T-cell (primary cell): ENCODE measurements at places on chromosomes 6 and 20.

- no peak for DNase-seq
Measured at GRCh38 chr6:15522026-15522425, 140.8 kb downstream of the DTNBP1 start.

DNA sequence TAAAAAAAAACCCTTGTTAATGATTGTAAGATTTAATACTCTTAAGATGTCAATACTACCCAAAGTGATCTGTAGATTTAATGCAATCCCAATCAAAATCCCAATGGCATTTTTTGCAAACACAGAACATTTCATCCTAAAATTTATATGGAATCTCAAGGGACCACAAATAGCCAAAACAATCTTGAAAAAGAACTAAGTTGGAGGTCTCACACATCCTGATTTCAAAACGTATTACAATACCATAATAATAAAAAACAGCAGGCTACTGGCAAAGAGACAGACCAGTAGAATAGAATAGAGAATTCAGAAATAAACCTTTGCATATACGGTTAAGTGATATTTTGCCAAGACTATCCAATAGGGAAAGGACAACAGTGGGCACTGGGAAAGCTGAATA, 331.9 kb upstream of the JARID2 start:
- no peak for DNase-seq

DNA sequence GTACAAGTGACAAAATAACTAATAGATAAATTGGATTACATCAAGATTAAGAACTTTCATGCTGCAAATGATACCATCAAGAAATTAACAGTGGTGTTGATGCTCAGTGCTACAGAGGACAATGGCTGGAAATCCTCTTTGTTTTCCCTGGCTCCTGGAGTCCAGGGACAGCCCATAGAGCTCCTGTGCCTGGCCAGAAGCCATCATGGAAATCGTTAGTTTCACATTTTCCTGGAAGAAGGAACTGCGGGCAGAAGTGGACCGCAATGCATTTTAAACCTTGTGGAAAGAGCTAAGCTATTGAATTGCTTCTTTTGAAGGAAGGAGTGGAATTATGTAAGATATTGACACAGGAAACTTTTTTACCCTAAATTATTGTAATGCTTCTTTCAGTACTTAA, 276.0 kb downstream of the GJA1 start:
- no peak for DNase-seq

DNA sequence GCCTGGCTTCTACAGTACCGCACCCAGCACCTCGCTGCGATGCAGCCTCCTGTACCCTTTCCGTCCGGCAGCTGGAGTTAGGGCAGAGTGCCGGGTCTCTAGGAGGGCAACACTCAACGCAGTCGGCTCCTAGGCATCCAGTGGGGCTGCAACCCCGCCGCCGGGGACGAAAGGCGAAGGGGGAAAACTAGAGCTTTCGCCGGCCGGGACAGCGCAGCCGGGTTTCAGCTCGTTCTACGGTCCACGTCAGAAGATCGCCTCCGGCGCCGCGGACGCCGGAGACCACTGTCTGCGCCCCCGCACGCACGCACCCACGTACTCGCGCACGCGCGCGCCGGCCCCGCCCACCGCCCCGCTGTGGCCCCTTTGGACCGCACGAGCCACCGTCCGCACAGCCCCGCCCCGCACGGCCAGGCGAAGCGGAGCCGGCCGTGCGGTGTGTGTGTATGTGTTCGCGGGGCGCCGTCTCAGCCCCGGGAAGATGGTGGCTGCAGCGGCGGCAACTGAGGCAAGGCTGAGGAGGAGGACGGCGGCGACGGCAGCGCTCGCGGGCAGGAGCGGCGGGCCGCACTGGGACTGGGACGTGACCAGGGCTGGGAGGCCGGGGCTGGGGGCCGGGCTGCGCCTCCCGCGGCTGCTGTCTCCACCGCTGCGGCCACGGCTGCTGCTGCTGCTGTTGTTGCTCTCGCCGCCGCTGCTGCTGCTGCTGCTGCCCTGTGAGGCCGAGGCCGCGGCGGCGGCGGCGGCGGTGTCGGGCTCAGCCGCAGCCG, at the start of gene ATRN:
Gene ATRN, plus strand, starts transcription at position 392 of the 770 bp plus-strand sequence. Its CDS starts 90 bp downstream, at position 482.
- DNase-seq, result peak; percentile 79

GRCh38 chr6:120230008-120230407, 880.4 kb upstream of the MAN1A1 start:
- DNase-seq, result no peak

DNA sequence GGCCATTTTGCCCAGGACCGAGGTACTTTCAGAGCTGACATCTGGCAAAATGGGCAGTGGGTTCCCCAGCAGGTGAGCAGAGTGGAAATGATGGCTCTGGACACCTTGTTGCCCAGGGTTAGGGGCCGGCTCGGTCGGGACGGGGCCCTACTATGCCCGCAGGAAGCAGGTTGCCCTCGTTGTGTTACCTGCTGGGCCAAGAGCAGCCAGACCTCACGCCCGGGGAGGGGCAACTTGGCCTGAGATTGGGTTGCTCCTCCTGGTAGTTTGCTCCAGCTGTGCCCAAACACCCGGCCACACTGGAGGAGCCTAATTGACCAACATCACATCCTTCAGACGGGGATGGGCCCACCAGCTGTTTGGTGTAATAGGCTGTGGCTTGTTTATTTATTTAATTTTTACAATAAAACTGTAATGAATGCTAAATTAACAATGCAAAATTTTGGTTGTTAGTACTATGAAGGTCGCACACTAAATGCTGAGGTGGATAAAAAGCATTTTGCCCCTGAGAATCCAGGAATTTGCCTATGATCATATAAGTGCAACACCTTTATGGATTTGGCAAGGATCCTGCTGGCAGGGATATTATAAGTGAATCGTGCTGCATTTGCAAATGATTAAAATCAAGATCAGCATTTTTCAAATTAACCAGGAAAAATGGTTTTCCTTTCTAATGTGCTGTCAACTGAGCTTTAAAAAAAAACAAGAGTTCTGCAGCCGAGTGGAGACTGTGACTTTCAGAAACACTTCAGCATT, 26.6 kb upstream of the PCMTD2 start:
- DNase-seq, result no peak

DNA sequence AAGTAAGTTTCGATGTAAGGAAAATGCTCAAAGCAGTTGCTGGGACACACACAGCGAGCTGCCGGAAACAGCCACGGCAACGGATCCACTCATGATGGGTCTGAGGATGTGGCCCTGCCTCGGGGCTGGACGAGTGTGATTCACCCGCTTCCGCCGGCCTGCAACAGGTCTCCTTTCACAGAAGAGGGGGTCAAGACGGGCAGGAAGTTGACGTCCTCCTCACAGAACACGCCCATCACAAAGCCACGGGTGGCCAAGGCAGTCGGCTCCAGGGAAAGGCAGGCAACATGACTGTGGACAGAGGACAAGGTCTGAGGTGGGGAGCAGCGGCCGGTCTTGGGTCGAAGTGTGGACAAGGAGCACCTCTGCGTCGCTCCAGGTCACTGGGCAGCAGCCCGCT, 29.9 kb upstream of the SMOC2 start:
- no peak for DNase-seq

GRCh38 chr6:108831104-108831503, 17.1 kb upstream of the ARMC2 start:
- no peak for DNase-seq

DNA sequence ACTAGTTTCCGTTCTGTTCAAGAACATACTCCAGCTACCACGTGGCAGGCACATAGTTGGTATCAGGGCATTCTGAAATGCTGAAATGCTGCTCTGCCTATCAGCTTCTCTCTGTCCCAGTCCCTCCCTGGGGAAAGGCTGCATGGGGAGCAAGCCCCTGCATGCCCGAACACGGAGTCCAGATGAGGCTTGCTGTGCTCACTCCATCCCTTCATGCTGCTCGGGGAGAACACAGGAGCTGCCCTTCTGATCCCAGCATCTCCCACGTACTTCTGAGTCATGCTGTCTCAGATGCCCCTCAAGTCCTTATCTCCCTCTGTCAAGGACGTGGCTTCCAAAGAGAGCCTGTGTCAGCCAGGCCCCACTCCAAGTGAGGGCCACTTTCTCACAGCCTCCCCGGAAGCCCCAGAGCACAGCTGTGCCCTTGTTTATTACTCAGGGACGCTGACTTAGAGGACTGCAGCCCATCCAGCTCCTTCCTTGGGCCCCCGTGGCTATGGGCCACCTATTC, 29.4 kb downstream of the THBS2 start:
- no peak for DNase-seq

DNA sequence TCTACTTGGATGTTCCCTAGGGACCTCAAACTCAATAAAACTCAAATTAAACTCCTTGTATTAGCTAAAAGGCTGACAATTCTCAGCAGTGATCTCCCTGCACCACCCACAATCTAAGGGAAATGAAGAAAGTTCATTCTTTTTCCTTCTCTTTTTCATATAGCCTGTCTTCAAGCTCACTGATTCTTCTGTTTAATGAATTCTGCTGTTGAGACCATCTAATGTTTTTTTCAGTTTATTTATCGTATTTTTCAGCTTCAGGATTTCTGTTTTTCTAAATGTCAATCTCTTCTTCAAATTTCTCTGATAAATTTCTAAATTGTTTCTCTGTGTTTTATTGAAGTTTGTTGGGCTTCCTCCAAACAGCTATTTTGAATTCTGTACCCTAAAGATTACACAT, 19.8 kb downstream of the CRISP2 start:
- DNase-seq, result no peak

GRCh38 chr6:130138909-130139242, 83.9 kb downstream of the SAMD3 start:
- DNase-seq, result peak; percentile 22

- DNase-seq, result no peak
Measured at GRCh38 chr6:161195386-161195785, 78.5 kb downstream of the AGPAT4 start.

GRCh38 chr6:152462716-152463115, 174.4 kb downstream of the SYNE1 start:
- no peak for DNase-seq

- no peak for DNase-seq
Measured at GRCh38 chr6:44665143-44665542, 277.6 kb downstream of the CDC5L start.

DNA sequence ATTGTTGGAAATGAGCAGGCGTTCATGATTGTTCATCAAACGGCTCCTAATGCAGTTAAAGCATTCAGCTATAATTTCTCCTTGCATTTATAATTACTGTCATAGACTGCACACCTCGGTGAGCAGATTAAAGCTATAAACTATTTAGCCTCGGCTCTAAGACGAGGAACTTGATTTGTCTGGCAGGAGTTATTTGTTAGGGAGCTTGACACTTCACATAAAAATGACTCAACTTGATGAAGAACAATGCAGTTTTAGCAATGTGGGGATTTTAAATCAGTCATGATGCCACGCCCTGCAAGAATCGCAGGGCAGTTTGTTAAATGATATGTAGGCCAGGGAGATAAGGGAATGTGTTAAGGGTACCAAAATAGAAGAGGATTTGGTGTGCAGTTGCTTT, 290.2 kb downstream of the TSHZ2 start:
- no peak for DNase-seq

GRCh38 chr6:100035873-100036653, 42.0 kb upstream of the MCHR2 start:
- no peak for DNase-seq

GRCh38 chr6:106658469-106658868, 29.1 kb downstream of the QRSL1 start:
- DNase-seq, result no peak

GRCh38 chr6:1901556-1901955, 291.8 kb downstream of the FOXC1 start:
- no peak for DNase-seq

DNA sequence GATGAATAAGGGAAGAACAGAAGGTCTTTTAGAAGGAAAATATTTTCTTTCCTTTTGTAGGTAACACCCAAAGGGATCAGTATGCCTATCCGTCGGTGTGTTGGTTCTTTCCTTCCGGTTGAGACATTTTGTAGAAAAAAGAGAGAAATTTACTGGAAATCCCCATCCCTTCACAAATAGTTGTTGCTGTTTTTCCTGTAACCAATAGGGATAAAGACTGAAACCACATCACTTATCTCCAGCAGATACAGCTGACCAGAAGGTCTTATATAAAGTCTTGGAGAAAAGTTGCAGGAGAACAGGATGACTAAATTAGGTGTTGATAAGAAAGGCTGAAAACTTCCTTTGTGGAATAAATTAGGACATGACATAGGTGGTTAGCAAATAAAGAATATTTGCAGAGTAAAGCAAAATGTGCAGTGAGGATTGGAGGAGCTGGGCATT, 14.8 kb upstream of the HLA-DRB1 start:
- no peak for DNase-seq

DNA sequence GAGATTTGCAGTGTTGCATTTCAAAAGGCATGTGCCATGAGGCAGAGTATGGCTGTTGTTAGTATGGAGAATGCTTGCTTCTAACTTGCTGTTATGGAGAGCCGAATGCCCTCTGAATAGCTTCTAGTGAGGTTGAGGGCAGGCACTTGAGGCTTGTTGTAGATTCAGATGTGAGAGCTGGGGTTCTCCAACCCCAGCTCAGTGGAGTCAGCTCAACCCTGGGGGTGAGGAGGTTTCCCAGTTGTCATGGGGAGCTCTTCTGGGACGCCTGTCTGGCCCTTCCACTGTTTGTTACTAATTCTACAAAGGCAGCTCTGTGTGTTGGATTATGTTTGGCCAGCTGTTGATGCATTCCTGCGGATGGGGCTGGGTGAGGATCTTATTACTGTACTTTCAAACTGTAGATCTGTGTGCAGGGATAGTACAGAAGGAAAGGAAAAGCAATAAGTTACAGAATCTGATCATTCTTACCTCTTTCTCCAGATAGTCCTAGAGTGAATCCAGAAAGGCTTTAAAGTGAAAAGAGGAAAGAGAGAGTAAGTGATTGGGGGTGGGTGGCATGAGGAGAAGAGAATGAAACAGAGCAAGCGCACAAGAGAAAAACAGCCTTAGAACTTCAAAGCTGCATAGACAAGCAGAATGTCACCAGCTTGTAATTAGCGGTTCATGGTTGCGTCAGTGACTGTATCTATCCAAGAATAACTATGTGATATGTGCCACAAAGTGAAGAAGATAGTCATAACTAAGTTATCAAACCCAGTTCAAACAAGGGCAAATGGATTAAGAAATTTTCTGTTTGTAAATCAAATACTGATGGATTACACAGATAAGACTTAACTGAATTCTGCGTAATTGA, 148.7 kb downstream of the PRL start:
- DNase-seq, result no peak
